Left lobe of liver (tissue), 2 donors: ENCODE measurements at places on chromosomes 1 and 21.

DNA sequence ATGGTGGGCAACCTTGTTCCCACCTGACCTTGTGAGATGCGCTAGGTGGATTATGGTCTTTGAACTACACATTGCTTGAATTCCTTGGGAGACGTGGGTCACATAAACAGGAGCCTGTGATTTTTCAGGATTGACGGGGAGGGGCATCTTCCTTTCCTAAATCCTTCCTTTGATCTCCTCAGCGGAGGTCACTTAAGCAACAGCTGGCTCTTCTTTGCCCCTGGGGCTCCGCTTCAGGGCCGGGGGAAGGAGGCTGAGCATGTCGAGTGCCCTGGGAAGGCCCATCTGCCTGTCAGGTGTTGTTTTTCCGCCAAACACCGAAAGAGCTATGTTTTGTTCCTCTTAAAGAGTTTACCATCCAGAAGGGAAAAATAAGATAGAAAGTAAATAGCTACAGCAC is 40.6 kb downstream of the KIF26B start:
- no peak for DNase-seq

DNA sequence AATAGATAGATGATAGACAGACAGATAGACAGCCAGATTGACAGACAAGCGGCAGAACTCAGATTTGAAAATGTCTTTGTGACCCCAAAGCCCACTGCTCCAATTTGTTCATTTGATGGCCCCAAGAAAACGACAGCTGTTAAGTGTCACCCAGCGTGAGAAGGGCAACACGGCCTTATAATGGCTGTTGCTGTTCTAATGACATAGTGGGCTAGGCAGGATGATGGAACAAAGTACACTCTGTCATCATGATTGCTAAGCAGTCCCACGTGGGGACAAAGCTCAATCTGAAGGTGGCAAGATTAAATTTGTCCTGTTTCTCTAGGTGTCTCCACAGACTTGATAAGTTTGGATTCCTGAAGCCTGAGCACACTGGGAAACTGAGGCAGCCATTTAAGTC is 112.9 kb downstream of the DAB1 start:
- peak; percentile 50 for DNase-seq

DNA sequence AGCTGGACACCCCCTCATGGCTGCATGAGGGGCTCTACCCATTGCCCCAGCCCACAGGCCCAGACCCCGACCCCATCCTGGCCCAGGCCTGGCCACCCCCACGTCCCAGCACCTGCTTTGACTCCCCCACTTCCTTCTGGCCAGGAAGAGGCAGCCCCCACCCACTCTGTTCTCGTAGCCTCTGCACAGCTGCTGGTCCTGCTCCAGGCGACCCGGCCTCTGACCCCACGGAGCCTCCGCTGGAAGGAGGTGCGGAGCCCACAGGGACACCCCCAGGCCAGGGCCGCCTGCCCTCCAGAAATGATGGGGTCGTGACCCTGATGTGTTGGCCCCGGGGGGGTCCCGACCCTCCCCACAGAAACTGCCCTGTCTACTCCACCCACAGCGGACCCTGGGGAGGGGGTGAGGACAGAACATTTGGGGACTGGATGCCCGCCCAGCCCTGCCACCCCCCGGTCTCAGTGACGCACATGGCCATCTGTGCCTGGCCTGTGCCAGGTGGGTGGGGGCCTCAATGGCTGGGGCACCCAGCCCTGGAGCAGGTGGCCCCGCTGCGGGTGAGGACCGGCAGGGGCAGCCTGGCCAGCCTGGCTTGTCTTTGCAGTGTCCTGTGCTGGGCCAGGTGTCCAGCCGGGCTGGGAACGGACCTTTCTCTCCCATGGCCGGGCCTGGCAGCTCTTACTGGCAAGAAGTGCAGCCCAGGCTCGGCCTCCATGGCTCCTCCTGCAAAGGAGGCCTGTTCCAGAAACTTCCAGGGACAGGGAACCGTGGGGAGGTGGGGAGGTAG is 78.6 kb downstream of the MORN1 start:
- DNase-seq, result peak; percentile 70

- peak; percentile 50 for DNase-seq
These were observed 113.6 kb upstream of the TIAM1 start for GRCh38 chr21:31457675-31458074.

- DNase-seq, result no peak
These were observed 28.4 kb downstream of the SDC3 start for GRCh38 chr1:30879940-30880677.

GRCh38 chr21:42063571-42064521 is 7.3 kb upstream of the UMODL1 start:
- DNase-seq, result no peak

DNA sequence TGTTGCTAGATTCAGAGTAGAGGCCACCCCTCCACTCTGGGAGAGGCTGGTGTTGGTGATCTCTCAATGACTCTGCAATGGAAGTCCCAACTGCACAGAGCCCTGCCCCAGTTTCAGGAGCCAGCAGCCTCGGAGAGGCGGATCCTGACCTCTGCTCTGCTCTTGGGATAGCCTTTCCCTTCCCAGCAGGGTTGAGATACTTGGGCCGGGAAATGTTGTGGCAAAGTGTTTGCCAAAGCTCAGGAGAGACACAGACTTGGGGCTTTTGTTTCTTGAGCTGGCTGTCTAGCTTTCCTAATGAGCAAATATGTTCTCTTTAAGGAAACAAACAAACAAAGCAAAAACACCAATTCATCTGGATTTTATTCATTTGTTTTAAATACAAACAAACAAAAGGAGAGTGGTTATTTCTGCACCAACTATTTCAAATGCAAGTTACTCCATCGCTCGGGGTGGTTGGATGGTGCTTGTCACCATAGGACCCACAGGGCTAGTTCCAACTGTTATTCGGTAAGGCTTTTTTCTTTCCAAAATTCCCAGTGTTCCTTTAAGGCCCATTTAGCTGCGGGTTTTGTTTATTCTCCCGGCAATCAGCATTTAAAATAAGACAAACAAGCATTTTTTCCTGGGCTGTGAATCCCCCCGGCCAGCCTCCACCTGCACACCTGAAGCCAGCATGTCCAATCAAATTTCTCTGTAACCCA is 193.9 kb upstream of the LMO4 start:
- DNase-seq, result no peak

GRCh38 chr1:39688706-39689105 is 2.5 kb downstream of the HPCAL4 start:
- DNase-seq, result no peak

- no peak for DNase-seq
These were observed 1.6 kb downstream of the IGSF21 start for GRCh38 chr1:18109058-18109755.

GRCh38 chr21:46097336-46098293 is at the start of gene COL6A2:
TSS of gene COL6A2 (plus strand) at chr21:46098112.
- peak; percentile 45 for DNase-seq

DNA sequence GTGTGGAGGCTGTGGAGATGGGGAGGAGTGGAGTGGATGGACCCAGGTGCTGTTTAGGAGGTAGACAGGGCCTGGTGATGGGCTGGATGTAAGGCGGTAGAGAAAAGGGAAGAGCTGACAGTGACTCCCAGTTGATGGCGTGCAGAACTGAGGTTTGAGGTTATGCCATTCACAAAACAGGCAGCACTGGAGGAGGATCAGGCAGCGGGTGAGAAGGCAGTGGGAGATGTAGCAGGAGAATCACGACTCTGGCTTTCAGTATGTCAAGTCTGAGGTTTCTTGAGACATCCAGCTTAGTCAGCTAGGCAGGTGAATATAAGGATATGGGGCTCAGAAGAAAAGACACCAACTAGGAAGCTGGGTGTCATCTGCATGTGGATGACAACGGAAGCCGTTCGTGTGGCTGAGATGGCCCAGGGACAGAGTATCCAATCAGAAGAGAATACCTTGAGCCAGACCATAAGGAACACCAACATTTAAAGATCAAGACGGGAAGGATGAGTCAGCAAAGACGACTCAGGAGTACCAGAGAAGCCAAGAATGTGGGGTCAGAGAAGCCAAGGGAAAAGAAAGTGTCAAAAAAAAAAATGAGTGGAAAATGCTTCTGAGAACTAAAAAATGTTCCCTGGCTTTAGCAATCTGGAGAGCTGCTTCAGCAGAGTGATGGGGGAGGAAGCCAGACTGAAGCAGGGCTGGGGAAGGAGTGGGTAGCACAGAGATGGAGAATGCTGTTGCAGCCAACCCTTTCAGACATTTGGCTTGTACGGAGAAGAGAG is 15.2 kb downstream of the LRRN2 start:
- no peak for DNase-seq

DNA sequence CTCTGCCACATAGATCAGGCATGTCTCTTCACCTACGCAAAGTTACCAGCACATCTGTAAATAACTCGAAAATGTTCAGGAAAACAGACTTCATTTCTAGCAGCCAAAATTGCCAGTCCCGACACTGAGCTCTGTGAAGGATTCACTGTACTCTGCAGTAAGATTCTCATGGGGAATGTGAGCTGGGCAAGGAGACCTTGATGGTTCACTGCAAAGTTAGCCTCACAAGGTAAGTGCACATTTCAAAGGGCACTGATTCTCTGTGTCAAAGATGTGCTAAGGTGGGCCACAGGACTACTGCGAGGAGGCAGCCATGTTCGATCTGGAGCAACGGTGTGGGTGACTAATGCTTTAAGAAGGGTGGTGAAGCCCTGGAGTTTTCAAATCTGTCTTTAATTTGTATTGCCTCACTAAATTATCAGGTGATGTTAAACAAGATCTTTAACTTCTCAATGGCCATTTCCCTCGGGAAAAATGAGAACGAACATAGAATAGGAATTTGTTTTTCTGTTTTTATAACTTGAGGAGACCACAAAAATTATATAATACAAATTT is 25.2 kb downstream of the STPG1 start:
- no peak for DNase-seq

DNA sequence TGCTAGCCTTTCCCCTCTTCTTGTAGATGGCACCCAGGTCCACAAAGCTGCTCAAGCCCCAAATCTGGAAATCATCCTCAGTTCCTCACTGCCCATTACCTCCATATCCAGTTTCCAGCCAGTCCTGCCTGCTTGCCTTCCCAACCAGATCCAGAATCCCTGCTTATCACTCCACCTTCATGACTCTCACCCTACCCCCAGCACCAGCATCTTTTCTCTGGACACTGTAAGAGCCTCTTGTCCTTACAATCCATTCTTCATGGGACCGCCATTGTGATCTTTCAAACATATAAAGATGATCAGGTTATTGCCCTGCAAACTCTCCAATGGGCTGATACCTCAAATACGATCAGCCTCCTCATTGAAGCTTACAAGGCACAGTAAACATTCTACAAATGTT is 23.5 kb upstream of the NPL start:
- no peak for DNase-seq

- DNase-seq, result no peak
These were observed 127.9 kb downstream of the URB2 start for GRCh38 chr1:229753764-229754551.

DNA sequence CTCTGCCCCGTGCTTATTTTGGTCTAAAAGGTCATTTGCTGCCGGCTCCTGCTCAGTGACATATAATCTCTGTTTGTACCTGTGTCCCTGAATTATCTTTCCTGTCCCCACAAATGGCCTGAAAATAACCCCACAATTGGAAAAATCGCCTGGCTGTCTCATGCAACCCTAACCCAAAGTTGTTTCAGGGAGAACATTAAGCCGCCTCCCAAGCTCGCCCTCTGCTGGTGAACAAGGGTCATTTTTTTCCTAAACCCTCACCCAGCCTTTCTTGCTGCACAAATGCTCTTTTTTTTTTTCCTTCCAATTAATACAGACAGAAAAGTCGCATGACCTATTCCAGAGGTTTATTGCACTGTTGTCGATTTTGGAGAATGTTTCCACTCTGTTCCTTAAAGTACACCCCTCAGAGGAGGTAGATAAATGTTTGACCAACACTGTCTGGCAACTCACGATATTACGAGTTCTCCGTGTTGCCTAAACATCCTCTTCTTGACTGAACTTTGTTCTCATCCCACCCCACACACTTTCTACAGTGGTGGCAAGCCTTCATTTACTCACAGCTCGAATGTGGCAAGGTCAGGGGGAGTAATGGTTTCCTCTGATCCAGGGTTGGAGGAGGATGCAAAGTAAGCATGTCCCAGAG is 148.7 kb downstream of the ZZZ3 start:
- DNase-seq, result peak; percentile 56

- DNase-seq, result no peak
These were observed 554.6 kb upstream of the NCAM2 start for GRCh38 chr21:20443558-20444155.

DNA sequence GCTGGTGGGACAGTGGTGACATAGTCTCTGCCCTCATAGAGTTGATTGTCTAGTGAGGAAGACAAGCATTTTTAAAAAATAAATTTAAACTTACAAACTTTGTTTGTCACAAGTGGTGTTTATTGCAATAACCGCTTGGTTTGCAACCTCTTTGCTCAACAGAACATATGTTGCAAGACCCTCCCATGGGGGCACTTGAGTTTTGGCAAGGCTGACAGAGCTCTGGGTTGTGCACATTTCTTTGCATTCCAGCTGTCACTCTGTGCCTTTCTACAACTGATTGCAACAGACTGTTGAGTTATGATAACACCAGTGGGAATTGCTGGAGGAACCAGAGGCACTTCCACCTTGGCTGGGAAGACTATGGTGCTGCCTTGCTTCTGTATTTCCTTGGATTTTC is 58.4 kb downstream of the LAMC2 start:
- no peak for DNase-seq

DNA sequence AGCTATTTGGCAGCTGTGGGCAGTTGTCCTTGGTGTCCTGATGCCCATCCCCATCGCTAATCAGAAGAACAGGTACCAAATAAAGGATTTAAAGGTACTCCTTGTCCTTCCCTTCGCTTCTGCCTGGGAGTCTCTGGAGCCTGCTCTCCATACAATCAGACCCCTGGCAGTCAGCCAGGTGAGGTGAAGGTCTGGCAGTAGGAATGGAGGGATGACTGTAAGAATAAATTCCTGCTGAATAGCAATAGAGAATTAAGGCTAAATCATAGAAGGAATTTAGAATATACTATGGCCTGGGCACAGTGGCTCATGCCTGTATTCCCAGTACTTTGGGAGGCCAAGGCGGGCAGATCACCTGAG is 9.2 kb downstream of the THBS3 start:
- DNase-seq, result no peak

- DNase-seq, result no peak
These were observed 470 bp downstream of the TNR start for GRCh38 chr1:175742790-175743459.

DNA sequence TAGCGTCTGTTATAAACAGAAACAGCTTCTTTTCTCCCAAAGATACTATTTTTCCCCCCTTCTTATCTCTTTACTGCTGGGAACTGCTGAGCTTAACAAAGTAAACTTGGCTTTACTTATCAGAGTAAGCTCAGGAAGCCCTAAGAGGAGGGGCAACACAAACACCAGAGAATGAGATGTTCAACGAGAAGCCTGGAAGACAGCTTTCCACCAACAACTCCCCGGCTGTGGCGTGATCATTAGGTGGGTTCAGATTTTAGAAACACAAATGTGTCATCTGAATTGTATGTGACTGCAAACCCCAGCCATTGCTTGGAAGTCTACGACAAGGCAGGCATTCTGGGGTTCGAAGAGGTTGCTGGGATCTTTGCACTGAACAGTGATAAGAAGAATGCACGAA is 181.2 kb upstream of the ESRRG start:
- DNase-seq, result no peak

- no peak for DNase-seq
These were observed 12.2 kb downstream of the TXNIP start for GRCh38 chr1:145983960-145984830.

- no peak for DNase-seq
These were observed 86.5 kb upstream of the KCNJ15 start for GRCh38 chr21:38170283-38170682.
